ENCODE measurements at places on chromosomes 4 and X.

DNA sequence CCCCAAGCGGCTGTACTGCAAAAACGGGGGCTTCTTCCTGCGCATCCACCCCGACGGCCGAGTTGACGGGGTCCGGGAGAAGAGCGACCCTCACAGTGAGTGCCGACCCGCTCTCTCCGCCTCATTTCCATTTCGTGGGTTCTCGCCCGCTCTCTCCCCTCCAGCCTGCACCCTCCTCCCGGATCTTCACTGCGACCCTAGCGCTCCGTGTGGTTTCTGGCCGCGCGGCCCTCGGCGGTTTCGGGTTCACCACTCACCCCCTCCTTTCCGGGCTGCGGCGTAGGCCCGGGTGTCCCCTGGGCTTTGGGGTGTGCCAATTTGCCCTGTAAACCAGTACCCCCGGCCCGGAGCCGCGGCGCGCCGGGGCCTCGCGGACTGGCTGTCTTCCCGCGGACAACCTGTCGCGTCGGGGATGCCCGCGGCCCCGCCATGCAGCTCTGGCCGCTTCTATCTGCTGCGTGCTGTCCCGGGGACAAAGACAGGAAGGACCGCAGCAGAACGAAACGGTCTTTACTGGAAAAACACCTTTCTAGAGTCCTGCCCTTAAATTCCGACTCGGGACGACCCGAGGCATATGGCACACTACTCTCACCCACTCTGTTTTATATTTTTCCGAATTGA is 737 bp downstream of the FGF2 start:
- peak; percentile 47 for DNase-seq

DNA sequence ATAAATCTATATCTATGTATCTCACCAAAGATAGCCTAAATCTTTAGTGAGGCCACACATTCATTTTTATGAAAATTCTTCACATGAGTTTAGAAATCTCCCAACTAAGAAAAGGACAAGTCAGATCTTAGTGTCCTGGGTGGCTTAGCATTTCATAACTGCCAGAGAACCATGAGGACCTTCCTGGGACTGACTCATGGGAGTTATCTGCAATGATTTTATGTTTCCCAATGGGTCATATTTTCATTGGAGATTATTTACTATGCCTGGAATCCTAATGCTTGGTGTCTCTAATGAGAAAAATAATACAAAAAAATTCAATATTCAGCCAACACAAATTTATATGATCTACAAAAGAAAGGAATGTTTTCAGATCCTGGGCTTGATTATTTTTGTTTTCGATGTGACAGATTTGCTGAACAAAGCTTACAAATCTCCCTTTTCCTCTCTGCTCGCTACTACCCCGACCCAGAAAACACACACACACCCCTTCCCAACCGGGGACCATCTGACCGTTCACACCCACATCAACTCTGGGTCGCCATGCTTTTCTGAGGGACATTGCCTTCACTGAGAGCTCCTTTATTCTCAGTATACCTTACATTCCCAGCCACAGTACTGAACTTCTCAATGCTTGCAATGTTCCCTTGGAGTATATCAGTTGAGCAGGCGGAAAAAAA is 40.1 kb downstream of the SORBS2 start:
- DNase-seq: no peak

GRCh38 chr4:47510506-47511143 is 25.6 kb downstream of the ATP10D start:
- peak; percentile 24 for DNase-seq

DNA sequence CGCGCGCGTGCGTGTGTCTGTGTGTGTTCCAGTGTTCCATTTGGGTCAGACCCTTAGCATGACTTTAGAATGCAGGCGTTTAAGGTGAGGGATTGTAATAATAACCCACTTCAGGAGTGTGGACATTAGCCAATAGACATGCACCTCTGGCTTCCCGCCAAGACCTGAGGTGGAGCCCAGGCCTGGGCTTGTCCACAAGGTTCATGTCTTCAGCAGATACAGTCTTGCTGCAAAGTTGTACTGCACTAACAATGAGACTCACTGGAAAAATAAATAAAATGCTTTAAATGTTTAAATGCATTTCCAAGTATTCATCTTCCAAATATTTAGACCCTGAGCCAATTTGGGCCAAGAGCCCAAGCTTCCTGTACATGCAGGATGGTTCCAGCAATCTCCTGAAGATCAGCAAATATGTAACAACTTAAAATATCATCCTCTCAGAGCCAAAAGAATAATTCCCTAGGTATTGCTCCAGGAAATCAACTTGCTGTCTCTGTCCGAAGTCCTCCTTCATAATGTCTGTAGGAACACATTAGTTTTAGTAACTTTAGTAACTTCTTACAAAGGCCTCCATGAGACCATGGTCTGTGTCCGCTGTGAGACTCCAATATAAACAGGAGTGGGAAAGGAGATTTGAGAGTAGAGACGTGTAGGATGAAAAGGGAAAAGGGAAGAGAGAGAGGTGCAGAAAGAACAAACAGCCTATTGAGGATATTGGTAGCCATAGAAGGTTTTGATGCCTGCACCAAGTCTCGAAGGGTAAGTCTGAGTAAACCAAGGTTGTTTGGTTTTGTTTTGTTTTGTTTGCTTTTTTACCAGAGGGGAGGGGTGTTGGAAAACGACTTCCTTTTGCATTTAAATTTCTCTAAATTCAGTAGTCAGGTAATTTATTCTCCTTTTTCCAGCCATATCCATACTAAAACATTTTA is 98.5 kb upstream of the KLF3 start:
- DNase-seq: peak; percentile 74

DNA sequence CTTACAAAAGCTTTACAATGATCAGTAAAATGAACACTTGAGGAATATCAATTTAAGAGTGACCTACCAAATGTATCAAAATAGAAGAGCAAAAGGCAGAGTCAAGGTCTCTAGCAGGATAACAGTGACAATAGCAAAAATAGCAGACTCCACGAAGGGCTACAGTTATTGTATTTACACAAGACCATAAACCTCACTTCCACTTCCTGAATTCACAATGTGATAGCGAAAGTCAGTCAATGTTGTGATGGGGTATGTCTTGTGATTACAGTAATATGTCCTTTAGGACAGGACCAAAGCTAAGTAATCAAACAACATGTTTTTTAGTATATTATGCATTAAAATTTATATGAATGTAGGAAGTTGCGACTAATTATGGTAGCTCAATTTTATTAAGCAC is 139.6 kb downstream of the IQCM start:
- DNase-seq: no peak

DNA sequence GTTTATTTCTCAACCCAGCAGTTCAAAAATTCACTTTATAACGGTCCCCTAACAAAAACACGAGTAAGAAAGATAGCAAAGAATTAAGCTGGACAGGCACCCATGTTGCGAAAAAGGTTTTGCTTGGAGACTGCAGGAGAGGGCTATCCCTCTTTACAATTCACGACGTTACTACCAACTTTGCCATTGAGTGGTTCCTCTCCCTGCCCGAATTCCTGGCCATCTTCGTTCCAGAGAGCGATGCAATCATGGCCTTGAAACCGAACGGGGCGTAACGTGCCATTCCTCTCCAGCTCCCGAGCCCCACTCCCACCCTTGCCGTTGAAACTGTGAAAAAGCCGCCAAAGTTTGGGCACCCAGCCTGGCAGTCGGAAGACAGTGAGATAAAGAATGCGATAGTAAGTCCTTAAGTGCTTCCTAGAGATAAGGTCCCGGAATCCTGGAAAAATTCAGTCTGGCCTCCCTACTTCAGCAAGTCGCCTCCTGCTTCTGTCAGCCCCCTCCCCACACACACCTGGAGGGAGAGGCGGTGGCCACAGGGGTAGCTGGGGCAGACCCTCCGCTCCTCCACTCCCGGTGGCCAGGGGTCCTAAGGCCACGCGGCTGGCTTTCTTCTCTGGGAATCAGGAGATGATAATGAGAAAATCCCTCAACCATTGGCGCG is 65.2 kb downstream of the FBXO8 start:
- no peak for DNase-seq

GRCh38 chr4:38902695-38903094 is 35.1 kb downstream of the FAM114A1 start:
- DNase-seq: no peak

DNA sequence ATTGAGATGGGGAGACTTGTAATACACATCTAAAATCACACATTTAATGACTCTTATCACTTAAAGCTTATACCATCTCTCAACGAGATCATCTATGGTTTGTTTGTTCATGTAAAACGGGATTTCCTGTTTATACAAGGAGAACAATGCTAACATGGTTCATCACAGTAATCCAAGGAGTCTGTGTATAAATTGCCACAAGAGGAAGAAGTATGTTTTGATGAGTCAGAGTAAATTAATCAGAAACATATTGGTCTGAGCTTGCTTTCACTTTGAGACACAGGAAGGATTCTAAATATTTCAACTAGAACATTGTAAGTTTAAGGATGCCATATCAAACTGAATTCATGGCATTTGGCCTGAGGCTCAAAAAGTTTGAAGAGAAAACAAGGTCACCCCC is 594.1 kb downstream of the GLUD2 start:
- peak; percentile 81 for DNase-seq

DNA sequence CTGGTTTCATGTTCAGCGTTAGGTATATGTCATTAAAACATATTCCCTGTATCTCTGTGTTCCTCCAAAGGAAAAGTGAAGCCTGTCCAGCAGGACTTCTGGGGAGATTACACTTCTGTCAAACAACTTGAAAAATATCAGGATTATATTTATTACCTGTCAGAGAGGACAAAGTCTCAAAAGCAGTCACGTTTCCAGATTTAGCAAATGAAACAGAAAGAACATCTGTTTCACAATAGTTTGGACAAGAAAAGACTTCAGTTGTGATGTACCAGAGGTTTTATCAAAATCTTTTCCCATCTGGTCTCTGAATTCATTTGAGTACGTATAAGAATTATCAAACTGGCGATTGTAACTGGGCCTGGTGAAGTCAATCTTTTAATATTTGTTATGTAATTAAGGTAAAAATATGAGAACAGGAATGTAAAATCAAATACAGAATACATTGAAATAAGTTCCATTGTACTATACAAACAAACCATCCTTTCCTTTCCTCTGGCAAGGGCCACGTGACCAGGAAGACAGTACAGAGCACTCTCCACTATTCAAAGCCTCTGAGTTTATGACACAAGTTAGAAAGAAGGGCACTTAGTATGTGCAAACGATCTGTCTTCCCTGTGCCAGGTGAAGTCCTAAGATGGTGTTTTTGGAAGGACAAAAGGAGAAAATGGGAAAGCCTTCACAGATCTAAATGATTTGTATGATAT is 3.2 kb downstream of the CASP3 start:
- DNase-seq: no peak

DNA sequence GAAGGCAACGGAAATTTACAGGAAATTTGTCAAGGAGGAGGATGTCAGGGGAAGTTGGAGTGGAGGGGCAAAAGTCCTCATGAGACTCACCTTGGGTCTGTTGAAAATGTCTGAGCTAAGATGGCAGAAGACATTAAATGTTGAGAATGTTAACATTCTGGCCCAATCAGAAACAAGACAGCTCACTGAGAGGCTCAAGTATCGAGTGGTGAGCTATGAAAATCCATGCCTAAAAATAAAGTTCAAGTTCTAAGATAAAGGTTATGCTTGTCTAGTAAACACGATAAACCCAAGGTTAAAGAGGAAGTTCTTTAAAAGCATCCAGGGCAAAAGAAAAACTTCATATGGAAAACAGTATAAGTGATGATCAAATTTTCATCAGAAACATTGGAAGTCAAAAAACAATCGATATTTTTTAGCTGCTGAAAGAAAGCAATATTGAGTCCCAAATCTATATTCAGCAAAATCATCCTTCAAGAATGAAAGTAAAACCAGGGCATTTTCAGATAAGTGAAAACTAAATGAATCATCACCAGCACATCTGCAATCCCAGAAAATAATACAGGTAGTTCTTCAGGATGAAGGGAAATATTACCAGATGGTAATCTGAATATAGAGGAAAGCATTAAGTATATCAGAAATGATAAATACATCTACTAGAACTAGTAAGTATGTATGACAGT is 462.4 kb downstream of the TLL1 start:
- DNase-seq: no peak

GRCh38 chrX:147875866-147876596 is 35.7 kb upstream of the FMR1 start:
- no peak for DNase-seq

DNA sequence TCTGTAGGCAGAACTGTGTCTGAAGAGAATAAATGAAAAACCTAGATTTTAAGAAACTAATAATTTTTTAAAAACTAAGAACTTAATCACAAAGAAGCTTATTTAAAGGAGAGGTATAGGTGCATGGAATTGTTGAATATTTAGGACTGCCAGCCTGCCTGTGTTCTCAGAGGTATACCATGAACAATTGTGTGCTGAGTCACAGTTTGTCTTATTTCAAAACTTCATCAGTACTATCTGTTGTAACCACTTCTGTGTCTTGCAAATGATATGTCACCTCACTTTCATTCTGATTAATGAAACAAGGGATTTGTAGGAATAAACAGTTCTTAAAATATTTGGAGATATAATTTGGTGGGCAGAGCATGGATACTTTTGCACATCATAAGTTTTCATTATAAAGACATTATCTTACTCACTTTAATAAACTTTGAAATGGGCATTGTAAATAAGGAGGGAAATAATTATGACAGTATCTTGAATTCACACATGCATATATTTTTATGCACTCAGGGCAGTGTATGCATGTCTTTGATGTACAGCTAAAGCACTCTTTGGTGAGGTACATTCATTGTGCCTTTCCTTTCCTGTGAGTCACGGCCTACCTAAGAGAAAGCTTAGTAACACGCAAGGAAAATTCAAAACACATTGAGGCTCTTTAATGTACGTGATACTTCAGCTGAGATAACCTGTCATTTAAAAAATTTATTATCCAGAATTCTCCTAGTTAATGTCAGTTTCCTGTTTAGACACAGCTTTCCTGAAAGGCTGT is 31.7 kb downstream of the STOX2 start:
- DNase-seq: peak; percentile 4

- no peak for DNase-seq
These were observed 28.8 kb downstream of the ELF4 start for GRCh38 chrX:130081421-130082045.

- peak; percentile 81 for DNase-seq
These were observed 87.4 kb upstream of the ETNPPL start for GRCh38 chr4:108850219-108850649.

DNA sequence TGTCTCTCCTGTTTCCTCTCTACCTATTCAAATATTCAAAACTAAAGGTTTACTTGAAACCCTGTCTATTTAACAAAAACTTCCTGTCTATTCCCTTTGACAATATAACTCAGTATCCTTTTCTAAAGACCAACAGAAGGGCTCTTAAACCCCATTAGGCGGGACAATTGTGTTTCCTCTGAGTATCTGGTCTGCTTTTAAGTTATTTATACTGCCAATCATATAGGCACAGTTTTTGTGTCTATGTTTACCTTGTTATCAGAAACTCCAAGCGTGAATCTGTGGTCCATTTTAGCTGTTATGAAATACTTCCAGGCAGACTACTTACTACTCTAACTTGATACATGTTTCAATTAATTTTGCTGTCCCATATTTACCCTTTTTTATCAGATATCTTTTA is 350.0 kb upstream of the CTSO start:
- no peak for DNase-seq
